ENCODE measurements at places on chromosomes 1 and 21.
A peak's percentile ranks its signal among the peaks of the same experiment; 100 is the strongest.

DNA sequence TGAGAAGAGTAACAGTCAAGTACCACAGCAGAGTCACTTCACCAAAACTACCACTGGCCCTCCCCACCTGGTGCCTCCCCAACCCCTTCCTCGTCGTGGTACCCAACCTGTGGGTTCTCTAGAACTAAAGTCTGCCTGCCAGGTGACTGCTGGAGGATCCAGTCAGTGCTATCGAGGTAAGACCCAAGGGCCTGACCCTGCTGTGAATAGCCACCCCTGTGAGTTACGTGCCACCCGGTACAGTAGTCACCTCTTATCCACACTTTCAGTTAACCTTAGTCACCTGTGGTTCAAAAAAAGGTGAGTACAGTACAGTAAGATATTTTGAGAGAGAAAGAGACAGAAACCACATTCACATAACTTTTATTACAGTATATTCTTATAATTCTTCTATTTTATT, 16.5 kb downstream of the TTF2 start:
- no peak for DNase-seq

- peak; percentile 79 for DNase-seq
Observed at GRCh38 chr1:219088778-219089557, 84.7 kb upstream of the LYPLAL1 start.

- DNase-seq, result no peak
Observed at GRCh38 chr1:53288002-53288789, 39.7 kb downstream of the LRP8 start.

- no peak for DNase-seq
Observed at GRCh38 chr1:55472784-55473183, 257.6 kb upstream of the USP24 start.

- DNase-seq, result no peak
Observed at GRCh38 chr1:226443439-226443838, 35.5 kb upstream of the PARP1 start.

DNA sequence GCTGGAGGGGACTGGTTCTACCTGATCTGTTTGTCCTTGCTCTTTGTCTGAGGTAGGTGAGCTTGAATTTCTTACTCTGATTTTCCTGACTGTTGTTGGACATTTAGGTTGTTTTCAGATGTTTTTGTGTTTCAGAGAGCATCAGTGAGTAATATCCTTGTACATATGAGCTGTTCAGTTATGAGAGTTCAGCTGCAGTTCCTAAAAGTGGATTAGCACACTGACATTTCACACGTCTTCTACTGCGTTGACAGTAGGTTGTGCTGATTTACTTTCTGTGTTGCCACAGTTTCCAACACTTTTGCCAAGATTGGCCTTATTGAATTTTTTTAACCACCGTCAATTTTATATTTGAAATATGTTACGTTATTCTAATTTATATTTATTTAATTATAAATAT, 27.7 kb downstream of the CXADR start:
- no peak for DNase-seq

DNA sequence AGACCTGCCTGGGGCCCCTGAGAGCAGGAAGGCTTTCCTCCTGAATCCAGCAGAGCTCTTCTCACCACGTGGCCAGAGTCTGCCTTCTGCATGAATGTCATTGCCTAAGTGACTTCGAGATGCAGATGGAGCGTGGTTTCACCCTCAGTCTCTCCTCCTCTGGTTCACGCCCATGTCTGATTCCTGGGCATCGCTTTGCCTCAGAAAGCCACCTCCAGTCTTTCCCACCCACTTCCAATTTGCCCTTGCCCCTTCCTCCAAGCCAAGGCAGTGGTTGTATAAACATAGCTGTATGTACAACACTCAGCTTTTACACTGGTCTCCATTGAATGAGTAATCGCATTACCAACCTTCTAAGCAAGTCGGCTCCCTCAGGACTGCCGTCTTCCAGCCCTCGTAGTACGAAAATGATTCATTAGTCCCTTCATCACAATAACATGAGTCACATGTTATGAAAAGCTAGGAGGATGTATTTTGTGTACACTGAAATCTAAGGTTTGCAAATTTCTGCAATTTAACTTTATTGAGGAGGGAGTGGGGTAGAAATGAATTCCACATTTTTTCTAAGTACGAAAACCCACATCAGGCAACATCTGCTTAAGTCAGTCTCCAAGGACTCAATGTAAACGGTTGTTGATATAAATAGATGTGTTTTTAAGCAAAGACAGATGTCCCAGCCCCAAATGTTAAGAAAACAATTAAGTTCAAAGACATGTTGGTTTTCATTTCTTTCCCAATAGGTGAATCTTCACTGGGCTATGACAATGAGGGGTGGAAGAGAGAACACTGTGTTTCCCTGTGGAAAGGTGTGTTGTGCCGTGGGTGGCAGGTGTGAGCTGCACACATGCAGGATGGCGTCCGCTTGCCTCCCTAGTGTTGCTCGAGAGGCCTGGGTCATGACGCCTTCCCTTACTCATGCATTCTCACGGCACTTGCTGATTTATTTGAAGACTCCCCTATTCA, 32.3 kb upstream of the ETS2 start:
- DNase-seq, result peak; percentile 5

GRCh38 chr1:183841950-183842794, 37.3 kb downstream of the RGL1 start:
- no peak for DNase-seq

- DNase-seq, result no peak
Observed at GRCh38 chr1:183283286-183283685, 97.2 kb downstream of the LAMC2 start.

DNA sequence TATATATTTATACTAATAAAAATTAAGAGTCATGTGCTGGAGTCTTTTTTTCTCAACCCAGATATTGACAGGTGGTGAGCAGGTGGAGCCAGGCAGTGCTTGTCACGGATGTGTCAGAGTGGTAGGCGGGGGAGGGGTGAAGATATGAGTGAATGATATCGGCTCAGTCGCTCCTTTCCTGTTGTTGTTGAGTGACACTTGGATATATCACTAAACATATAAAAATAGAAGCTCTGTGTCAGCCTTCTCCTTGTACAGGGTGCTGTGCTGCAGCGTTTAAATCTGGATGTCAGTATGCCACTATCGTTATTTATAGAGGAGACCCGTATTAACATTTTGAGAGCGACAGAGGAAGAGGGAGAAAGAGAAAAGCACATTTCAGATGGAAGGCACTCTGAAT, 339.6 kb downstream of the NUF2 start:
- DNase-seq, result no peak

DNA sequence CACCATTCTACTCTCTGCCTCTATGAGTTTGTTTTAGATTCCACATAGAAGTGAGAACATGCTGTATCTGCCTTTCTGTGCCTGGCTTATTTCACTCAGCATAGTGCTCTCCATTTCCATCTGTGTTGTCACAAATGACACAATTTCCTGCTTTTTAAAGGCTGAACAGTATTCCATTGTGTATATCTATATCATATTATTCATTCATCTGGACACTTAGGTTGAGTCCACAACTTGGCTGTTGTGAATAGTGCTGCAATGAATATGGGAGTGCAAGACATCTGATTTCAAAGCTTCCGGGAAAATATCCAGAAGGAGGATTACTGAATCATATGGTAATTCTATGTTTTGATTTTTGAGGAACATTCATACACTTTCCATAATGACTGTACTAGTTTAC, 20.1 kb upstream of the DONSON start:
- no peak for DNase-seq

- DNase-seq, result no peak
Observed at GRCh38 chr1:207872621-207873020, 38.3 kb downstream of the CD34 start.

DNA sequence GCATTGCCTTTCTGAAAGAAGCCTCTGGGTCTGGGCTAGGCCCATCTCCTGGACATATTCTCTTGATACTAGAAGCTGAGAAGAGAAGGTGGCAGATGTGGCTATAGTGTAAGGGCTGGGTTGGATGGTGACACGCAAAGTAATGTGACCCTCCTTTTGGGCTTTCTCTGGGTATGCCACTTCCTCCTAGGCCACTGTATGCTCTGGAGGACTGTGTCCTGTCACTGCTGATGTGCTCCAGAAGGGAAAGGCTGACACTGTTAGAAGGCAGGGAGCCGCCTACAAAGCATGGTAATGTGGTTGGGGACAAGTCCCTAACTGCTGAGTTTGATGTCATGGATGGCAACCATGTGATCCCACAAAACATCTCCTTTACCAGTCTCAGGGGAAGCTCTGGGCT, 112.1 kb downstream of the BCAR3 start:
- no peak for DNase-seq

- DNase-seq, result no peak
Observed at GRCh38 chr1:207992677-207993236, 81.8 kb upstream of the CD34 start.

DNA sequence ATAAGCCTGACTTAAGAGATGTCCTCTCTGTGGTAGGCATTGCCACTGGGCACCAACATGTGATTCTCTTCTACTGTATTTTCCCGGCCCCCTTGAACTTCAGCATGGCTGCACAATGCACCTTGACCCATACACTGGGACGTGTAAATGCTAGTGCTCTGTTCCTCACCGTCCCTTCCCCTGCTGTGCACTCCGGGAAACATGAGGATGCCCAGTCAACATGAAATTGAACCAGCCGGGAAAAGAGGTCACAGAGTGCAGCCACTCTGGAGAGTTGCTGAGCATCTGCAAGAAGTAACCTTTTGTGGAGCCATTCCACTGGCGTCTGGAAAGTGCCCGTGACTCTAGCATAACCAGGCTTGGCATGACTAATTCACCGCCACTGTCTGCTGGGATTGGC, 646.7 kb downstream of the NPHP4 start:
- DNase-seq, result no peak

DNA sequence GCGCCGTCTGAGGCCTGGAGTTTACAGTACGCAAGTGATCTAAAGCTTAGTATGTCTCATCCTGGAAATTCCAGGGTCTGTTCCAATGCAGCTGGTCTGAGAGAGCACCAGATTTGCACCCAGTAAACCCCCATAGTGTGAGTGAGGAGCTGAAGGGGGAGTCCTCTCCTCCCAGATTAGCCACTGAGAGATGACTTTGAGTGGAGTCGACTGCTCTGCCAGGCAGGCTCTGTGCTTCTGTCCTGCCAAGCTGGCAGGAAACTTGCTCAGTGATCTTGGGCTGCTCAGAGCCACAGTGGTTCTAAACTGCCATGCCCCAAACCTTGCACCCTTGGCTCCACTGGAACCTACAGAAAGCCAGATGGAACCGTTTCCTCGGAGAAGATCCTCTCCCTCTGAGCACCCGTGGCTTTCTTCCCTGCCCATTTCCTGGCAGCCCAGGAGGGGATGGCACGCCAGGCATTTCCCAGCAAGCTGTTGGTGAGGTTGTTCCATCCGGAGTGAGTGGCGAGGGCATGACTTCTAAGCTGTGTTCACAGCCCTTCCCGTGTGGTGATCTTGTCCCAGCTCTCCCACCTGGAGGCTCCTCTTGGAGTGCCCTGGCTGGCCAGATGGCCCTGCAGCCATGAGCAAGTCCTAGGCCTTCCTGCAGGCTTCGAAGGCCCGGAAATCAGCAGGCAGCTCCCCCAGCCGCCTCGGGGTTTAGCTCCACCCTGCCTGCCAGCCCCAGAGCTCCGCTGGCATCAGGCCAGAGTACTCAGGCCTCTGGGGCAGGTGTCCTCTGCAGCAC, 125.9 kb upstream of the VAMP3 start:
- DNase-seq, result no peak
